ENCODE measurements at places on chromosomes 2 and 18. TPM values are rescaled to one million over a fixed set of nuclear protein-coding genes. Genes with fewer than 3 reads are reported as not detected.

- peak; percentile 19 for DNase-seq
Measured at GRCh38 chr18:57906852-57907251, 103.7 kb upstream of the ATP8B1 start.

DNA sequence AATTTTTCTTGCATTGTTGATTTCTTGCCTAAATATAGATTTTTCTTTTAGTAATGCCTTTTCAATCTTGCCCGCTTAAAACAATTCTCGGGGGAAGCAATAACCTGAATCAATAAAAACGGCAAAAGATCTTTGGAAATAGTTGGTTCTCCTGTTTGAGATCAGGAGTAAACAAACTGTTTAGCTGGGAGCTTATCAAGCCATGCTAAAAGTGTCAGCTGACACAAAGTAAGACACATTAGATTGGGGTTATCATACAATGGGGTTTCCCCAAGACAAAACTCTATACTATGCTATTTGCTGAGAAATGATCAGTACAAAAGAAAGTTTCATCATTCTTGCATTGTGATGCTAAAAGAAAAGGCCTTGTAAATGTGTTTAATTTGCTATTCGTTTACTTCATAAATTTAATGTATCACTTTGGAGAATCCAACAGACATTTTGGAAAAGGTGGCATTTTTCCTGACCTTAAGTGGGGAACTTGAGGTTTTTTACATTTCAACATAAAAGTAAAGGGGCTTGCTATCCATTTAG is 46.5 kb downstream of the ATIC start:
- DNase-seq, result no peak

PPP1R1C gene
- total RNA-seq, result 3.3 TPM

HJURP gene
- 83.4 TPM for total RNA-seq

- no peak for DNase-seq
Measured at GRCh38 chr18:370751-371608, 103.1 kb upstream of the THOC1 start.

DNA sequence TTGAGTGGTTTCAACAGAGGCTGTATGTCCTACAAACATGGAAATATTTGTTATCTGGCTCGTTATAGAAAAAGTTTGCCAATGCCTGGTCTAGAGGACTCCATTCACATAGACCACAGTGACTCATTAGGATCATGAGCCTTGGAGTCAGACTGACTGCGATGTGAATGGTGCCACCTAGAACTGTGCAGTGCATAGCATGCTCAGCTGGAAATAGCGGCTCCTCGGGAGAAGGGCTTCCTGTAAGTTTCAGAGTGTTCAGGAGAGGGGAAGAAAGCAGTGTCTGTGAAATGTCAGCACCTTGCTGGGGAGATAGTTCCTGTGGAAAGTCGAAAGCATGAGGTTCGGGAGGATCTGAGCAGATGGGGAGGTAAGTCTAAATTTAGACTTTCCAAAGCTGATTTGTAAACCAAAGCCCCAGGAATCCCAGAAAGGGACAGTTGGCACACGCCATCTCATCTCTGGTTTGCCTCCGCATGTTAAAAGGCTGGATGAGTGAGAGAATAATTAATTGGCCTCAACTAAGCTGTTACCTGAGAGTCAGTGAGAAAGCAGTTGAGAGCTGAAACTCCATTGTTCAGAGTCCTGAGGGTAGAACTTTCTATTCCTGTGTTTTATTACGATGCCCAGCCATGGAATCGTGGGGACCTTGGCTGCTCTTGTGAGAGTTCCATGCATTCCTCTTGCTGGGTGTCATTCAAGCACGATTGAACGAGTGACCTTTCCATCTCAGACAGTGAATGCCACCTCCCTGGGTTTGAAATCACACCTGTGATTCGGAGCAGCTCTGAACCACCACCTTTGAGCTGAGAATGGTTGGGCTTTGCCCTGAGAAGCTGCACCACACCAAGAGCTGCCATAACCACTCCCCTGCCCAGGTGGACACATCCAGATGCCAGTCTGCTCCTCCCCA is 99.5 kb downstream of the MAPK4 start:
- DNase-seq, result peak; percentile 71

- DNase-seq, result peak; percentile 43
Measured at GRCh38 chr18:55384551-55385275, 203.3 kb downstream of the TCF4 start.

DNA sequence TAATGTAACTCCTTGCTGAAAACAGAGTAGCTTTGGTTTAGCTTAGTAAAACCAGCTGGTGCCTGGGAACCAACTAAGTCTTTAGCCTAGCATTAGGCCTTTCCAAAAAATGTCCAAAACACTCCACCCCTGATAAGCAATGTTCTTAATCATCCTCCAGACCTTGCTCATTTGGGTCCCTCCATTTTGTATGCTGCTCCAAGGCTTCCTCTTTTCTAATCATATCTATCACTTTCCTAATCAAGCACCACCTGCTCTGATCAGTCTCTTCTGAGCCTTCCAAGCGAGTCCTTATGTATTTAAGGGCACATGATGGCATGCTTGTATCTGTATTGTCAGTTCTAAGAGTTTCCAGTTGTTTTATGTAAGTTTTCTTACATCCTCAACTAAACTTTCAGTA is 23.6 kb downstream of the THADA start:
- no peak for DNase-seq

DNA sequence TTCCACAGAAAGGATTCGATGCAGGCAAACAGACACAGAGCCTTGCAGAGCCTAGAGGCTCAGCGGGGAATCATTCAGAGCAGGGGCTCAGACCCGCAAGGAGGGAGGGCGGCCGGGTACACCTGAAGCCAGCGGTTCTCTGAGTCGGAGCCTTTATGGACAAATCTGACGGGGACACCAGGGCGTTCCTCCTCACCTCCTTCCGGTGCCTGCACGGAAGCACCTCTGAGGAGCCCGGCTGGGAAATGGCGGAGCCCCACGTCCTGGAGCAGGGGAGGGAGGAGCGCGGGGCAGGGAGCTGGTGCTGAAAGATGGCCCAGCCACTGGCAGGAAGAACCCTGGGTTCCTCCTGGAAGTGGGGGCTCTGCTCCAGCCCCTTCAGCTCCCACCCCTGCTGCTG is 193.5 kb upstream of the ALKAL2 start:
- no peak for DNase-seq

- no peak for DNase-seq
Measured at GRCh38 chr18:80088823-80089222, 20.2 kb upstream of the ADNP2 start.

ADAM17 gene
- total RNA-seq, result 18.2 TPM

GRCh38 chr2:211176514-211177141 is 620.2 kb downstream of the CPS1 start:
- DNase-seq, result no peak

GPBAR1 gene
- 0.37 TPM for total RNA-seq

ANO7 gene
- total RNA-seq, result 0.91 TPM

GRCh38 chr2:37375741-37376288 is 31.4 kb downstream of the QPCT start:
- no peak for DNase-seq

DNA sequence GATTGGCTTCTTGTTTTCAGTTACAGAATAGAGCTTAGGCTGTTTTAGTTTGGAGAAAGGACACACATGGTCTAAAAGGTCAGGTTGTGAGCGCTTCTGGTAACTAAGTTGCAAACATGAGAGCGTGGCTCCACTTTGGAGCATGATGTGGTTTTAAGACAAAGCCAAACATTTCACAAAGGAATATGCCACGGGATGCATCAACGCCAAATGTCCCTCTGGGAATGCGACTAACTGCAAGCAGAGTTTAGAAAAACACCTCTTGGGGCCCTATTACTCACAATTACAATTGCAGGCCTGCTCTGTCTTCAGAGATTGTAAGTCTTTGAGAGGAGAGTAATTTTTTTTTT is 25.4 kb downstream of the MYO7B start:
- DNase-seq, result no peak

Data from H4 (cell line).